ENCODE measurements at places on chromosomes 4 and X.

- DNase-seq, result peak; percentile 57
Measured at GRCh38 chr4:141329174-141329569, 108.5 kb downstream of the ZNF330 start.

DNA sequence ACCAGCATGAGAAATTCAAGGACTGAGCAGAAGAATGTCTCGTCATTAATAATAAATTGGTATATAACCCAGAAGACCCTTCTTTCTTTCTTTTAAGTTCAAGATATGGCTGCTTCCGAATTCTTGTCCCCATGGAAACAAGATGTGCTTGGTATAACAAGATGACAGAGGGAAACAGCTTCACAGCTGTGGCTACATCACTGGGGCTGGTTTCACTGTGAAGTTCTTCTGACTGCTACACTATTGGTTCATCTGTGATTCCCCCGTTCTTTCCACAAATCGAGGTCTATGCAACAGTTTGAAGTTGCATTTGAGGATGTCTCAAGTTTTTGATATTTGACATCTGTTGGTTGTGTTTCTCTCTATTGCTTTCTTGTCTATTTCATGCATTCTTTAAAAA, 12.3 kb upstream of the DTHD1 start:
- peak; percentile 10 for DNase-seq

GRCh38 chr4:131638781-131639180, 1510.3 kb upstream of the PCDH10 start:
- peak; percentile 3 for DNase-seq

GRCh38 chrX:1273896-1274295, 5.3 kb downstream of the CSF2RA start:
- DNase-seq, result no peak

DNA sequence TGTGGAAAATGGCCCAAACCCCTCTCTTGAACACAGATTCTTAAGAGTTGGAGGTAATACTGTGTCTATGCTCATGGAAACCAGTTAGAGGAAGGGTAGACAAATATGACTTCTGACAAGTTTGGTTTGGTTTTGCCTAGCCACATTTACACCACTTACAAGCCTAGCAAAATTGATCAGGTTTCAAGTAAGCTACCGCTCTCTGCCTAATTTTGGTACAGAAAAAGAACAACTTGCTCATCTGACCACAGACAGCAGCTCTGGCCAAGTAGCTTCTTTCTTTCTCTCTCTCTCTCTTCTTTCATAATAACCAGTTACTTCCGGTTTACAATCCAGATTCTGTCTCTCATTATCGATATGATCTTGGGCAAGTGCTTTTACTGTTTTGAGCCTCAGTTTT, 260.0 kb downstream of the GLUD2 start:
- DNase-seq, result no peak

DNA sequence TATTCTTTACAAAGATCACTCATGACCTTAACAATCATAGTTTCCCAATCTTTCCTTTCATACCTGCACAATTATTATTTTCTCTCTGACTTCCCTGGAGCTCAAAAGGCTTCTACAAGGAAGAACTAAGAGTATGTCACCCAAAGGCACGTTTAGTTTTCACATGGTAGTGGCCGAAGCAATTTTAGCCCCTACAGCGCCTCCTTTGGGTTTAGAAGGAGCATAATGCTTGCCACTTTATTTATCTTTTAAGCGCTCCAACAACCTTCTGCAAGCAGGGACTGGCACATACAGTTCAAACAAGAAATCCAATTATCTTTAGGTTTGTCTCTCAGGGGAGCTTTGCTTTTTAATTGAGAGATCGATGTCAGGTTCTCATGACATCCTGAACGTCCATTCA, 42.0 kb upstream of the IGSF1 start:
- DNase-seq, result no peak

GRCh38 chrX:118536204-118536603, 40.6 kb downstream of the DOCK11 start:
- DNase-seq, result no peak

GRCh38 chr4:7394681-7395451, 39.9 kb downstream of the PSAPL1 start:
- no peak for DNase-seq

GRCh38 chr4:150238591-150238990, 160.3 kb downstream of the DCLK2 start:
- no peak for DNase-seq

DNA sequence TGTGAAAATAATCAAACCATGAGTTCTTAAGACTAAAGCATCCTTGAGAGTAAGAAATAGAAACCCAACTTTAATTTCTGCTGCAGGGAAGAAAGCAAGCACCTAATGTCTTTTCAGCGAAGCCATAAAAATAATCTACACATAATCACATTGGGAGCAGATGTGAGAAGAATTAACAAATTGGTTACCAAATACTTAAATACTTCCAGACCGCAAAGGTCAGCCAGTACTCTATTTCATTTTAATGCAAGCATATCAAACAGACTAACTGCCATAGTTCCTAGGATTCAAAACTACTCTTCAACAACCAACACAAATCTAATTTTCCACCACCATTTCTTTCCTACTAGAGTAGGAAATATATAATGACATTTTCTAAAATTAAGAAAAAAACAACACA, 144.8 kb upstream of the SLIT2 start:
- no peak for DNase-seq

- no peak for DNase-seq
Measured at GRCh38 chr4:187307131-187307530, 583.5 kb upstream of the FAT1 start.

- DNase-seq, result no peak
Measured at GRCh38 chr4:956531-957230, 16.7 kb downstream of the DGKQ start.

- no peak for DNase-seq
Measured at GRCh38 chr4:76804096-76804495, 93.8 kb downstream of the SOWAHB start.
